CD4-positive, CD25-positive, alpha-beta regulatory T cell (primary cell): ENCODE measurements at places on chromosomes 1 and 21. TPM values are rescaled to one million over a fixed set of nuclear protein-coding genes. Genes with fewer than 3 reads are reported as not detected.
A peak's percentile ranks its signal among the peaks of the same experiment; 100 is the strongest.

DNA sequence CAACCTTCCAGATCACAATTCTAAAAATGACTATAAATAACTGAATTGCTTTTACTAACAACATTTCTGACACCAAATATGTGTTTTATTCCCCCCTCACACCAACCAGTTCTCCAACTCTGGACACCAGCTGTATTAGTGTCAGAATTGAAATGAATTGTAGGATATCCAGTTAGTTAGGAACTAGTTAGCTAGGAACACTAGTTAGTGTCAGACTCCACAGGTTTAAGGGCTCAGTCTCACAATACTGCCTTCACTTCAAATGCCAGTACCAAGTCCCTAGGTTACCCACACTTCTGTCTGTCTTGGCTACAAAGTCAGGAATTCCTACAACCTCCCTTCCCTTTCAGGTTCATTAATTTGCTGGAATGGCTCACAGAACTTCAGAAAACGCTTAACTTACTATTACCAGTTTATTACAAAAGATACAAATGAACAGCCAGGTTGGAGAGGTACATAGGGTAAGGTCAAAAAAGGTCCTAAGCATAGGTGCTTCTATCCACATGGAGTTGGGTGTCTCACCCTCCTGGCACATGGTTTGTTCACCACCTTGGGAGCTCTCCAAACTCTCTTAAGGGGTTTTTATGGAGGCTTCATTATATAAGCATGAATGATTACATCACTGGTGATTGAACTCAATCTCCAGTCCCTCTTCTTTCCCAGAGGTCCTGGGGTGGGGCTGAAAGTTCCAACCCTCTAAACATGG lies 4.2 kb downstream of the STXBP3 start:
- H3K36me3 ChIP-seq, result peaks cover 26% of the 10 kb centered on the region
- DNase-seq, result no peak
- H3K27ac ChIP-seq, result no peak overlapping the region
- H3K27me3 ChIP-seq, result no peaks in the 10 kb centered on the region
- H3K4me3 ChIP-seq, result no peak overlapping the region
- H3K4me1 ChIP-seq, result peaks cover 31% of the 10 kb centered on the region

DNA sequence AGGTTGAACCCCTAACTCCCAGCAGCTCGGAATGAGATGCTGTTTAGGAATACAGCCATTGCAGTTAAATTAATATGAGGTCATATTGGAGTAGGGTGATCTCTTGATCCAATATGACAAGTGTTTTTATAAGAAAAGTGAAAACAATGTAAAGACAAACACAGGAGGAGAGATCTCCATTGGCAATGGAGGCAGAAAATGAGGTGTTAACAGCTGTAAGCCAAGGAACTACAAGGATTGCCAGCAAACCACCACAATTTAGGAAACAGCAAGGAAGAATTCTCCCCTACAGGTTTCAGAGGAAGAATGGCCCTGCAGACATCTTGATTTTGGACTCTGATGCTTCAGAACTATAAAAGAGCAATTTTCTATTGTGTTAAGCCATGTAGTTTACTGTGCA lies 774.3 kb downstream of the MRPL39 start:
- H3K4me1 ChIP-seq, result no peaks in the 10 kb centered on the region
- DNase-seq, result no peak
- no peaks in the 10 kb centered on the region for H3K27me3 ChIP-seq
- no peaks in the 10 kb centered on the region for H3K36me3 ChIP-seq
- no peak overlapping the region for H3K4me3 ChIP-seq
- H3K27ac ChIP-seq, result no peak overlapping the region

GRCh38 chr21:31159808-31160207 lies 121.5 kb upstream of the KRTAP19-8 start:
- peak overlapping the region; percentile 82 for H3K27ac ChIP-seq
- peaks cover 20% of the 10 kb centered on the region for H3K36me3 ChIP-seq
- H3K27me3 ChIP-seq, result no peaks in the 10 kb centered on the region
- peaks cover 74% of the 10 kb centered on the region for H3K4me1 ChIP-seq
- no peak for DNase-seq

DNA sequence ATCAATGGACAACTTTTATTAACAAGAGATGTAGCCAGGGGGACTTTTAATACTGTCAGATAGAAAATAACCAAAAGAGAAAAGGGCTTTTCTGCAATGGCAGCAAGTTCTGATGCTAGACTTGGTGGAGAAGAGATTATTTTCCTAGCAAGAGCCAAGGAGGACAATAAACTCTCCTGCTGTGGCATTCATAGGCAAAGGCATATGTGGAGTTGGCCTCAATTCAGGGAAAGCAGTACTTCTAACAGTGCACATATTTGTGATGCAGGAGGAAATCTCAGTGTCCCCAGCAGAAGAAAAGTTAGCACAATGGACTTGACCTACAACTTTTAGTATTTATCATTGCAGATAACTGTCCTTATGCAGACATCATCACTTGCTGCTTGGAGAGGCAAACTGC lies 75.1 kb upstream of the GRIK1 start:
- no peak overlapping the region for H3K27ac ChIP-seq
- no peaks in the 10 kb centered on the region for H3K27me3 ChIP-seq
- H3K36me3 ChIP-seq, result no peaks in the 10 kb centered on the region
- H3K4me1 ChIP-seq, result no peaks in the 10 kb centered on the region
- no peak for DNase-seq

GRCh38 chr21:34899302-34899701 lies 149.8 kb downstream of the RUNX1 start:
- DNase-seq, result no peak
- H3K36me3 ChIP-seq, result peaks cover 5% of the 10 kb centered on the region
- H3K4me1 ChIP-seq, result no peaks in the 10 kb centered on the region
- H3K4me3 ChIP-seq, result no peak overlapping the region

DNA sequence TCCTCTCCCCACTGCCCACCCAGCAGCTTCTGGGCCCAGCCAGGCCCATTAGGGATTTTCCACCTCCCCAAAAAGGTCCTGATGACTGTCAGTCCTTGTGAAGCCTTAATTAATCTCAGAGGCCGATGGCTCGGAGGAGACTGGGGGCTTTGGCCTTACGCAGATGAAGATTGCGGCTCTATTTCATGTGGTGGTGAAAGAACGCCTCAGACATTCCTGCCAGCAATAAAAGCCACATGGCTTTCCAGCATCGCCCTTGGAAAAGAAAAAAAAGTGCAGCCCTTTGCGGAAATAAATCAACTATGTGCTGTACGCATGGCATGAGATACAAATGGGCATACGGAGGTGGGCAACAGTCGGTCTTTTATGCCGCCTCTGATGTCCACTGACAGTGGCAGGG lies 6.6 kb upstream of the RUNX3 start:
- peaks cover 20% of the 10 kb centered on the region for H3K4me1 ChIP-seq
- DNase-seq, result no peak
- no peaks in the 10 kb centered on the region for H3K27me3 ChIP-seq
- H3K36me3 ChIP-seq, result no peaks in the 10 kb centered on the region

DNA sequence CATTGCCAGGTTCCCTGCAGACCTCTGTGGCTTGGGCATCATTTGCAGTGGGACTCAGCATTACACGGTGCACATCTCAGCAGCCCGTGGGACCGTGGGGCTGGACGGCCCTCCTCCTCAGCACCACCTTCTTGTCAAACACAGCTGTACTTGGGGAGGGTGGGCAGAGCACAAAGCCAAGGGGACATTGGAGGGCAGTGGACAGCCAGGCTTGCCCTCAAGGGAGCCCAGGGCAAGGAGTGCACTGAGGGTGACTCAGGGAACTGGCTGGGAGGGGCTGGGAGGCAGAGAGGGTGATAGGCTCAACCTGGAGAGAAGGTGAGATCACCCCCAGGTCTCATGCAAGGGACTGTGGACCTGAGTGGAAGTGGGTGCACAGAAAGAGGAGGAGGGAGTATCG lies 3.4 kb downstream of the CAPN9 start:
- no peak overlapping the region for H3K27ac ChIP-seq
- no peaks in the 10 kb centered on the region for H3K36me3 ChIP-seq
- no peaks in the 10 kb centered on the region for H3K27me3 ChIP-seq
- DNase-seq, result no peak

GRCh38 chr1:204396015-204396583 lies 15.5 kb downstream of the PPP1R15B start:
- H3K36me3 ChIP-seq, result peaks cover 32% of the 10 kb centered on the region
- no peak for DNase-seq
- no peak overlapping the region for H3K27ac ChIP-seq

- no peak for DNase-seq
- H3K27ac ChIP-seq, result no peak overlapping the region
- H3K4me1 ChIP-seq, result no peaks in the 10 kb centered on the region
Measured at GRCh38 chr1:19081218-19081893, 124.9 kb upstream of the IFFO2 start.

- H3K4me1 ChIP-seq, result no peaks in the 10 kb centered on the region
- DNase-seq, result no peak
- no peak overlapping the region for H3K27ac ChIP-seq
- no peak overlapping the region for H3K4me3 ChIP-seq
- peaks cover 85% of the 10 kb centered on the region for H3K36me3 ChIP-seq
Measured at GRCh38 chr1:8360493-8361197, 42.7 kb downstream of the SLC45A1 start.

DNA sequence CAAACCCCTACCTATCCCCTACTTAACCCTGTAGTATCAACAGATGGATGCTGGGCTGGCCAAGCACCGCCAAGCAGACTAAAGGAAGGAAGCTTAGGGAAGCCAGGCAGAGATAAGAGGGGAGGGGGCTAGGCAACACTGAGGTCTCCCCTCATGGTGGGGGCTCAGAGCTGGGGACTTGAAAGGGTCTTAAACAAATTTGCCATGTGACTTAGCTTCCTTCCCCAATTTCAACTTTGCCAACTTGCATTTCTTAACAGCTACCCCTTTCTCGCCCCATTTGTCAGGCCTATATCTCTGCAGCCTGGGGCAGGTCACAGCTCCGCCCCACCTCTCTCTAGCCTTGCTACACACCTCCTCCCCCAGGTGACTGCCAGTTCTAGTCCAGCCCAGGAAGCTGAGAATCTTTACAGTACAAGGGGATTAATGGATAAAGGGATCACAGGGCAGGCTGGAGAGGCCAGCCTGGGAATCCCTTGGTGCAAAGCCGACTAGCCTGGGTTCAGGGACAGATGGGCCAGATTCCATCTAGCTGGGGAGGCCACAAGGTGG lies 3.4 kb downstream of the KIF21B start:
- H3K36me3 ChIP-seq, result no peaks in the 10 kb centered on the region
- peak overlapping the region; percentile 62 for H3K4me3 ChIP-seq
- DNase-seq, result peak; percentile 73

DNA sequence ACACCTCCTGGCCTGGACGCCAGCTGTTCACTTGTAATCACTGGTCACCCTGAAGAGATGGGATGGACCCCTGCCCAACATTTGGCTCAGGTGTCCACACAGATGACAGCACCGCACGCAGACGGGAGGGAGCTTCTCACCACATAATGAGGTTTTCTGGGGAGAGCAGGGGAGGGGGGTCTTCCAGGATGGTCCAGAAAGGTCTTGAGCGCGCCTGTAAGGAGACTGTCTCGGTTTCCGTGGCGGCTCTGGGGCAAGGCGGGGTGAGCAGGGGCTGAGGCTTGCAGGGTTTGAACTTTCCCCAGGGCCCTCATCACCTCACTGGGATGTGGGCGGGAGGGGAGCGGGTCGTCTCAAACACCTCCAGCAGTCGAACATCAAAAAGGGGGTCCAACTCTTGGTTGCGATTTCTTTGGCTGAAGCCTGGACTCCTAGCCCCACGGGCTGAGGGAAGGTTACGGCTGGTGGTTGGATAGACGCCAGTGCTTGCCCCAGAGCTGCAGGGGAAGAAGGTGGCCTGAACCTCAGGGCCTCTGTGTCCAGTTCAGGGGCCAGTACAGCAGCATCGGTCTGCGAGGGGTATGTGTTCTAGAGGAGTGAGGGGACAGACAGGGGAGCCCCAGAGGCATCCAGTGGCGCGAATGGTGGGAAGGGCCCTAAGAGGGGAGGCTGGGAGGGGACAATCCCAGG lies 53.8 kb downstream of the PRKCZ start:
- H3K27me3 ChIP-seq, result no peaks in the 10 kb centered on the region
- no peak overlapping the region for H3K4me3 ChIP-seq
- no peak overlapping the region for H3K27ac ChIP-seq

GRCh38 chr1:6434186-6434585 lies 9.6 kb downstream of the ESPN start:
- H3K27me3 ChIP-seq, result no peaks in the 10 kb centered on the region
- DNase-seq, result no peak
- no peak overlapping the region for H3K27ac ChIP-seq
- H3K36me3 ChIP-seq, result no peaks in the 10 kb centered on the region
- H3K4me1 ChIP-seq, result no peaks in the 10 kb centered on the region

- H3K27me3 ChIP-seq, result peaks cover 72% of the 10 kb centered on the region
- H3K36me3 ChIP-seq, result no peaks in the 10 kb centered on the region
- peak overlapping the region; percentile 61 for H3K4me3 ChIP-seq
- DNase-seq, result no peak
- peaks cover 56% of the 10 kb centered on the region for H3K4me1 ChIP-seq
Measured at GRCh38 chr1:197919346-197920066, 2.3 kb downstream of the LHX9 start.

DNA sequence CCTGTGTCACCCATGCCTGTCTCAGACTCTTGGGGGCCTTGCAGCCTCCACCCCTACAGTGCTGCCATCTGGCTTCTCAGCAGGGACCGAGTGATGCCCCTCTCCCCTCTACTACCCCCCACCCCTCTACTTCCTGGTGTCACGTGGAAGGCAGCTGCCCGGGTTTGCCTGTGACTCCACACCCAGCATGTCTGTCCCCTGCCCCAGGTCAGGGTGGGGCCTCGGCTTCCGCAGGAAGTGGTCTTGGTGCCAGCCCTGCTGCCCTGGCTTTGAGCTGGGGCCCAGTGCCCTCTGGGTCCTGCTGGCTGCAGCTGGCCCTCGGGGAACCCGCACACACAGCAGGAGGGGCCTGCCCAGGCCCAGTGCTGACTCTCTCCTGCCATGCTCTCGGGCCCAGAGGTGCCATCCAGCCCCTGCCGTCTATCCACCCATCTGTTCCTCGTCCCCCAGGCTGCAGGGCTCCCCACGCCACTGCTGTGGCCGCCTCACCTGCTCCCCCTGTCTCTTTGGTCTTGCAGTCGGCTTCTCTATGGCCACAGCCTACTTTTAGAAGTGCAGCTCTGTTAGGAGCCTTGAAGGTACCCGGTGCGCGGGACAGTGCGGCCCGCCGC lies 24.0 kb downstream of the PLCH2 start:
- H3K4me3 ChIP-seq, result no peak overlapping the region
- peak; percentile 85 for DNase-seq
- H3K27ac ChIP-seq, result no peak overlapping the region
- H3K4me1 ChIP-seq, result peaks cover 40% of the 10 kb centered on the region
- no peaks in the 10 kb centered on the region for H3K27me3 ChIP-seq
- no peaks in the 10 kb centered on the region for H3K36me3 ChIP-seq

- DNase-seq, result no peak
- no peak overlapping the region for H3K27ac ChIP-seq
- no peaks in the 10 kb centered on the region for H3K4me1 ChIP-seq
- no peaks in the 10 kb centered on the region for H3K36me3 ChIP-seq
Measured at GRCh38 chr1:113226148-113226547, 153.2 kb downstream of the LRIG2 start.

The TTC34 gene
- total RNA-seq, result 1.1 TPM

The OR2AK2 gene
- total RNA-seq, result not detected

The RHD gene
- 0.20 TPM for total RNA-seq

The VCAM1 gene
- not detected for total RNA-seq
